NCI-H187 (cell line): ENCODE measurements at places on chromosomes 5 and 9.

- DNase-seq: no peak
Observed at GRCh38 chr5:40489421-40489820, 190.3 kb upstream of the PTGER4 start.

DNA sequence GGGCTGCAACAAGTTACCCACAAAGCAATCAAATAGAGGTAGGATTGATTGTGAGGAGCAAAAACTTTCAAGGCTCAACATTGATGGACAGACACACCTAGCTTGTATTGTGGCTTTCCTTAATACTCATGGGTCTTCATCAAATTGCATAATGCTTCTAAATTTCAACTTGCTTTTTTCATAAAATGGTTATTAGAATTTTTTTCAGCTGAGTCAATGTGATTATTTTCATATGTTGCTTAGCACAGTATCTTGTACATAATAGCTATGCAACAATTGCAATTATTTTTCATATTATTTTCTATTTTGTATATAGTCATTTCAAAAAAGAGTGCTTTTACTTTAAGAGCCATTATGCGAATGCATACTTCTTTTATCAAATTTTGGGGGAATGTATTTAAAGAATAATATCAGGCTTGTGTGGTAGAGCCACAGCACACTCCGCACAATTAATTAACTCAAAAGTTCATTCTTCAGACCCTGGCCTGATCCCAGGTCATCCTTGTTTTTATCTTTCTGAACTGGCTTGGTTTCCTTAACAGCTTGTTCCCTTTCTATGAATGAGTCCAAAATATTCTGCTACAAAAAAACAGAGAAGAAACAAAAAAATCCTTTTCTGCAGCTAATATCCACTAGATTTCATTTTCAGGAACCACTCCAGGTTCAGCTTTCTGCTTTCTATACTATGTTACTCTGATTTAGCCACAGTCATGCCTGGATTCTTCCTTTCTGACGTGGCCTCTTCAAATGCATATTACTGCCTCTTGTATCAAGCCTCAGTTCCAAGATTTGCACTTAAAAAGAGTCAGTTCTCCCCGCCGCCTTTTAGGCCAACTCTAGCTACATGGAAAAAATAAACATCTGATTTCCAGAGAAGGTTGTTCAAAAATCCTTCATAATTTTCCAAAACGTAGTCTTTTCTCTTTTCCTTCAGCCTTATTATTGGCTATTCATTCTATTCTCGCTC, 45.3 kb upstream of the CDH9 start:
- DNase-seq: no peak

DNA sequence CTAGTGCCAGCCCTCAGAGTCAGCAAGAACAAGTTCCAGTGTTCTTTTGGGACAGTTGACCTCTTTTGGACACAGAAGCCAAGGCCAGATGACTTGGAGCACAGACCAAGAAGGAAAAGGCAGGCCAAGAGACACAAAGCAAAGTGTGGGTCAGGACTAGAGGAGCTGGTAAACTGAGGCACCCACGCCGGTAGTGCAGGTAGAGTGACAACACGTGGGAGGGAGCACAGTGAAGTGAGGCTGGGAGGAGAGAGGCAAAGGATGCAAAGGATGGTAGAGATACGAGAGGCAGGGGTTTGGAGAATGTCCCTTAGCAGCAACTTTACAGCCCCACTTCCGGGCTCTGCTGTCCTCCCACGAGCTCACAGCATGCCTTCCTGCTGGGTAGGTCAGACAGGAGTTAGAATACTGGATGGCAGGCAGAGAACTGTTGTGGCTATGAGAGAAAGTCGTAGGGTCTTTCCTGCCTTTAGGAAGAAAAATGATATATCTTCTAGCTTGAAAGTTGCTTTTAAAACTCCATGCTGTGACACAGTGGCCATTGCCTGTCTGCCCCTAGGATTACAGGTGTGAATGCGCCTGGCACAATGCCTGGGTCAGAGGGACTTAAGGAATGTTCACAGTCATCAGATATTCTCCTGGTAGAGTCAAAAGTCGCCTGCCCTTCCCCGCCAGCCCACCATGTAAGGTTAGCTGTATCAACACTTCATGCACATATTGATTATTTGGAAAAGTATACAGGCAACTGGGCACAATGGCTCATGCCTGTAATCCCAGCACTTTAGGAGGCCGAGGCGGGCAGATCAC, 97.9 kb downstream of the PDE8B start:
- DNase-seq: no peak

DNA sequence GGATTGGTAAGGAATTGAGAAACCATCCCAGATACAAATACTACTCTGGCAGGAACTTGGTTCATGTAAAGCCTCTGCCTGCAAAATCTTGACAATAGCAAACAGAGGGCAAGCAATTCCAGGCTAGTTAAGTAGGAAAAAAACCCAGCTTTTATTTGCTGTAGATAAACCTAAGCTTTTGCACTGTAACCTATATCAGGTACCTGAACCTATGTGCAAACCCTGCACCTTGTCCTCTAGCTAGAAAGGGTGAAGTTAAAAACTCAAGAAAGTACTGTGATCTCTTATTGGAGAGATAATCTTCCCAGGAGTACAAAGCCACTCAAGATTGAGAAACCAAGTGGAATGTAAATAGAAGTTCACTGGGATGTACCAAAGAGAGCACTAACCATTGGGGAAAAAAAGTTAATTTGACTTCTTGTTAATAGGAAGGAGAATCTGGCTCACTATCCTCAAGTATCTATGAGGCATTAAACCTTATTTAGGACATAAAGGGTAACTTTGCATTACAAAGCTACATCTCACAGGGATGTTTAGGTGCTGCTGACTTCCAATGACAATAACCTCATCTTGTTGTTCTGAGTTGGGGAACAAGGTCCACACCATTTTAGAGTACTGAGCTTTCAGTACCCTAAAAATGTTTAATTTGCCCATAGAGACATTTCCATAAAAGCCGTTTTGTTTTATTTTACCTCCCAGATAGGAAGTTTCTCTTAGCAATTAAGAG, 73.8 kb upstream of the PCA3 start:
- DNase-seq: no peak

DNA sequence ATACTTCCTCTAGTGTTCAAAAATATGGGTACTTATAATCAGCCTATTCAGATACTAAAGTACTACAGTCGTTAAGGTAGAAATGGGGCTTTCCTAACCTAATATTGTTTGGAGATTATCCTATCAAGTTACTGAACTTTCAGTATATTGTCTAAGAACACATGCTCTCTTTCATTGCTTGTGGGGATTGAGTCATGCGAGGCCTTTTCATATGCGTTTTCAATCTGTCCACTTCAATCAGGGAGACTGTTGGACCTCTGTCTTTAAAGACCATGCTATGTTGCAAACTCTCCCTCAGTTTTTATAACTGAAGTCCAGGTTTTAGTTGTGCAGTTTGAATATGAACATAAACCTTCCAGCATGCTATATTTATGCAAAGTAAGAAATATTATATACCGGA, 15.0 kb downstream of the PRR16 start:
- DNase-seq: no peak

- no peak for DNase-seq
Observed at GRCh38 chr9:97714435-97714834, 17.3 kb upstream of the XPA start.

DNA sequence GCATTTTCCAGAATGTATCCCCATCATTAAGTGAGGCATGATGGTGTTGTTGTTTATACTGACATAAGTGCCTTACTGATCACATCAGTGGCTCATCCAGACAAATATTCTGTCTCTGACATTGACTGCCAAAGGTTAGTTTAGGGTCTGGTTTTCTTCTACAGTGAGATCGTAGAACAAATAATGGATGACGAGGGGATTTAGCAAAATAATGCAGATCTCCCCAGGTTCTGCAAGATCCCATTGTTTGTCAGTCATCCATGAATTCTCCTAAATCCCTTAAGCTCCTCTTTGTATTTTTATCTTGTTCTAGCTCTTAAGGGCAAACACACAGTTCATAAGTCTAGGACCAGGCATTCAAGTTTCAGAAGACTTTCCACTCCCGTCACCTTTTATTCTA, 93.1 kb upstream of the DHFR start:
- DNase-seq: no peak

DNA sequence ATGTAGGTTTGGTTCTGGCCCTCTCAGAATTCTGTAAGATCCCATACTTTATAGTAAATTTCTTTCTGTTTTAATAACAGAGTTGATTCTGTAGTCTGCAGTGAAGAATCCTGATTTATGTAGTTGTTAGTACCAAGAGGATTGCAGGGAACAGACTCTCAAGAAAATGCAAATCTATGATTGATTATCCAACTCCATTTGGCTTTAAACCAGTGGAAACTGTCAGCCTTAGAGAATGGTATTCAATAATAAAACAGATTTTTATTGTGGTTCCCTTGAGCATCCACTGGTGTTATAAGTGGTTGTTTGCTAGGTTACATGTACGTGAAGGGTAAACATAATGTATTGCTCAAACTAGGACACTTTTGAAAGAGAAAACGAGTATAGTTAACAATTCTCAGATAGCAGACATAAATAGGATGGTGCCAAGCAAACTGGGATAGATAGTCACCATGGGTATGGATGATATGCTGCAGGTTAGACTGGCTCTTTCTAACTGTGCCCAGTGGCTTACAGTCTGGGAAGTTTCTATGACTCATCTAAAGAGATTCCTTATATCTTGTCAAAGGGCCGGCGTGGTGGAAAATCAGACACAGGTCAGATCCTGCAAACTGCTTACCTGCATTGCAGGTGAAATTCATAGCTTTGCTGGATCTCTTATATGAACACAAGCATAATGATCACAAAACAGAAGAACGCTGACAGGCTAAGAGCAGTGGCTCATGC, 41.7 kb upstream of the RPS23 start:
- no peak for DNase-seq

DNA sequence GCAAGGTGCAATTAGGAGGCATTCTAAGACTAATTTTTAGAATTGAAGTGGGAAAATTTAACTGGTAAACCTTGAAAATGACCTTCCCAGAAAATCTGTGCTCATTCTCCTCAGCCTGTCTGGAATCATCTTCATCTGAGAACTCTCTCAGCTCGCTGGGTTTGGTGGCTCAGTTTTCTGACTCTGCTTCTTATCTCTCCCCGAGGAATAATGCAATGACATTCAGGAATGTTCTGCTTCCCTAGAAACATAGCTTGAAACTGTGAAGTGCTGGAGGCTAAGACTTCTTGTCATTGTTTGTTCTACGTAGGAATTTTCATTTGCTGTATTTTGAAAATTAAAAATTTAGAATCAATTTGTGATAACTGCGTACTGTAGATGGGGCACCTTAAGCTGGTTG, 86.6 kb downstream of the KCNN2 start:
- no peak for DNase-seq

DNA sequence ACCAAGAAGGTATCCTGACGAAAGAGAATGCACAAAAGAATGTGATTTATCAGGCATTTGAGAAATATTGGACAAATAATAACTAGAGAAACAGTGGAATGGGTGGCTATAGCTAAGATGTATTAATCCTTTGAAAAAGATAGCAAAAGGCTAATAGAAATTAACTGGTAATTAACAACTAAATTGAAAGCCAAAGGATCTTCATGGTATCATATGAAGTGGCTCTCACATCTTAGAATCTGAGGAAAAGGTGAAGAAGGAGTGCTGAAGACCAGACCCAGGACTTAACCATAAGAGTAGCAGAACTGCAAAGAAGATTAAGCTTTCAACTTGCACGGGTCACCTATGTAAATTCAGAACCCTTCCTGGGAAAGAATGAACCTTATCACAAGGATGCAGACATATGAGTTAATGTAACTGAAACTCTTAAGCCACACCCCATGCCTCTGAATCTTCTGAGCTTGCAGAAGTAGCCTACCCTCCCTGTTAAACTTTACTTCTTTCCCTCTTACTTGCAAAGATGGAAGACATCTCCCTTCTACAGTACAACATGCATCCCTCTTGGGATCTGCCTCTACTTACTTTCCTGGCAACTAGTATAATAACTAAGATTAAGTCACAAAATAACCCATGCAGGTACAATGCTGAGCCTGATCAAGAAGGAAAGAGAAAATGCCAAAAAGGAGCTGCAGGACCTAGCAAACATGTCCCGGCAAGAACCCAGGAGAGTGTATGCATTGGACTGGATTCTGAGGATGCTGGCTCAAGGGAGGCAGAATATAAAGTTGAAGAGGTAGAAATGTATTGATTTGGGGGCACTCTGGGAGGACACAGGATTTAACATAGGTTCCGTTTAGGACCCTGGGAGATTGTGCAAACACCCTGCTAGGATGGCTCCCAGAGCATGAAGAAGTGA, 395.5 kb upstream of the SLC30A5 start:
- DNase-seq: no peak

DNA sequence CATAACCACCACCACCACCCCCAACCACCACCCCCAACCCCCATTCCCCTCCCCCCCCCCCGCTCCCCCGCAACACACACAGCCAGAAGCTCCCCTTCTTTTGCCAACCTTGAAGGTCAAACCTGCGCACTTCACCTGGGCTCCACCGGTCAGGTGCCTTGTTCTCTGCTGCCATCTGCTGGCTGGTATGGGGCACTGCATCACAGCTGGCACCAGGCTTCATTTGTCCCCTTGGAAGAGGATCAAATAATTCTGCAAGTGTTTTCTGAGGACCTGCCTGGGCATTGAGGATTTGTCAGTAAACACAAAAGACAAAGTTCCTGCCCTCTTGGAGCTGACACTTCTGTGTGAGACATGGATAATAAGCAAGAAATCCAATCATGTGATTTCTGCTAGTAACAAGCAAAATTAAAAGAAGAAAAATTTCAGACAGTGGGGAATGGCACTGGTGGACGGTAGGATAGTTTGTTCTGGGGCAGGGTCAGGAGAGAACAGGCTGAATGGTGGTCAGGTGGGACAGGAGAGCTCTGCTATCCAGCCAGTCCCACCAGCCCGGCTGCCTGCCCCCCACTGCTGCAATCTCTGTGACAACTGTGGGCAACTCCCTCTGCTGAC, 55.6 kb upstream of the LMX1B start:
- DNase-seq: no peak

DNA sequence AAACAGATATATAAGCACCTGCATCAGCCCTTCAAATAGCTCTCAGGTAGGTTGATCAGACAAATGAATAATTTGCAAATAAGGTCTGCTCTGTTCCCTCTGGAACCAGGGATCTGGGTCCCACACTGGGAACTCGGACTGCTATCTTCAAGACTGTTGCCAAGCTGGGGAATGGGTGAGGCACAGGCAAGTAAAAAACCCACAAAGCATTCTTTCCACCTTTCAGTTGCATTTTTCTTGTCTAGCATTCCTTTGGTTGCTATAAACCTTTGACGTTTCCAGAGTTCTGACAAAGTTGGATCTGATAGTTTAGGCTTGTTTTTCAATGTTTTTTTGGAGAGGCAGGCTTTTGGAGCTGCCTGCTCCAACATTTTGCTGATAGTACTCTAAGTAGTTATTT, 20.1 kb downstream of the FBXL17 start:
- no peak for DNase-seq

DNA sequence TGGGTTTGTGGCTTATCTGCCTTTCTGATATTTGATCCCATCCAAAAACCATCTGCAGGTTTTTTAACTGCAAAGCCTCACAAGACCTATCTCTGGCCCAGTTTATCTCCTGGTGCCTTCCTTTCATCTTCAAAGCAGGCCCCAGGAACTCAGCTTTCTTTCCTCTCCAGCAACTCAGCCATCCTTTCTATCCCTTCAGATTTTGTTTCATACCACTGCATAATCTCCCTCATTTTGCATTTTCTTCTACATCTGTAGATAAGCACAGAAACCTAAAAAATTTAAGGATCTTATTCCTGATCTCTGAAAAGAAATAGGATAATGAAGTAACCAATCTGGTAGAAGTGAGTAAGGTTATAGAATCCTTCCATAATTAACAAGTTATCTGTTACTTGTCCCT, 19.5 kb upstream of the ERCC6L2 start:
- DNase-seq: no peak

- no peak for DNase-seq
Observed at GRCh38 chr5:146653560-146653959, 137.6 kb upstream of the GPR151 start.
